HCT116 (cell line): ENCODE measurements at places on chromosomes 16 and 17. TPM values are rescaled to one million over a fixed set of nuclear protein-coding genes. Genes with fewer than 3 reads are reported as not detected.

DNA sequence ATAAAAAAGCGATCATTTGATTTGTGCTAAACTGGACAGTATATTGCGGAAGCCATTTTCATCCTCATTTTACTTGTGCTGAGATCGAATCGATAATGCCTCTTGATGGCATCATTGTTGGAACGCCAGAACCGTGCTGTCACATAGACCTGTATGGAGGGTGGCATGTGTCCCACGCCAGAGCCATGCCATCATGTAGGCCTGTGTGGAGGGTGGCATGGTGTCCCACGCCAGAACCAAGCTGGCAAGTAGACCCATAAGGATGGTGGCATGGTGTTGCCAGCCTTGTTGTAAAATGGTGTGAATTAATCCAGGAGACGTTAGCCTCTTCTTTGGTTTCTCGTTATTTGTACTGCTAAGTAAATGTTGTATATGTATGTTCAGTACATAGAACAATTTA is 222.7 kb upstream of the CHMP6 start:
- no peak for DNase-seq

The CNTNAP4 gene
- total RNA-seq: not detected

The ASGR2 gene
- total RNA-seq: 0.32 TPM

GRCh38 chr16:71303938-71304337 is 14.7 kb upstream of the CMTR2 start:
- peak; percentile 18 for DNase-seq

DNA sequence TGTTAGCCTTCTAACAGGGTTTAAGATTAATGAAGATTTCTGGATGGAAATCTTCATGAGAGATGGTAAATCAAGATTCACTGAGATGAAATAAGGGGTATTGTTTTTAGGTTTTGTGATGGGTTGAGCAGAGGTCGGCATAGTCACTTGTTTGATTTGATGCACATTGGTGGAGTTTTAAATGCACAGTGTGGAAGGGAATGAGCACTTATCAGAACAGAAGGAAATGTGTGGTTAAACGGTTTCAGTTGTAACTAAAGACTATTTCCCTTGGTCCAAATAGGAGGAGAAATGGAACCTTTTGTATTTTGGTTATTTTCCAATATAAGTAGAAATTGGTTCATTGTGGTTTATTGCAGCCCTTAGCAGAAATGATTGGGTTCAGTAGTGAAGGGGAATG is 34.1 kb downstream of the CBFB start:
- DNase-seq: no peak

The GPRC5C gene
- 54.4 TPM for total RNA-seq

The FLYWCH1 gene
- total RNA-seq: 66.6 TPM

DNA sequence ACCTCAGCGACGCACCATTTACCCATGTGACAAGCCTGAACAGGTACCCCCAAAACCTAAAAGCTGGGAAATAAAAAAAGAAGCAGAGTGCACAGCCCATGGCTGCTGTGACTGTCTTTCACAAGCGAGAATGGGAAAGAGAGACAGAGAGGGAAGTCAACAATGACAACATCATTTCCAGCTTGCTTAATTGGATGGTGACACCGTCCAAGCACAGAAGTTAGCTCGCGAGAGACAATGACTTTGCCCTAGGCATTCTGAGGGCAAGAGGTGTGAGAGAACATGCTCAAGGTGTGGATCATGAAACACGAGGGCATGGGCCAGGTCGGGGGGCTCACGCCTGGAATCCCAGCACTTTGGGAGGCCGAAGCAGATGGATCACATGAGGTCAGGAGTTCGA is 19.3 kb upstream of the NSMCE1 start:
- DNase-seq: no peak

DNA sequence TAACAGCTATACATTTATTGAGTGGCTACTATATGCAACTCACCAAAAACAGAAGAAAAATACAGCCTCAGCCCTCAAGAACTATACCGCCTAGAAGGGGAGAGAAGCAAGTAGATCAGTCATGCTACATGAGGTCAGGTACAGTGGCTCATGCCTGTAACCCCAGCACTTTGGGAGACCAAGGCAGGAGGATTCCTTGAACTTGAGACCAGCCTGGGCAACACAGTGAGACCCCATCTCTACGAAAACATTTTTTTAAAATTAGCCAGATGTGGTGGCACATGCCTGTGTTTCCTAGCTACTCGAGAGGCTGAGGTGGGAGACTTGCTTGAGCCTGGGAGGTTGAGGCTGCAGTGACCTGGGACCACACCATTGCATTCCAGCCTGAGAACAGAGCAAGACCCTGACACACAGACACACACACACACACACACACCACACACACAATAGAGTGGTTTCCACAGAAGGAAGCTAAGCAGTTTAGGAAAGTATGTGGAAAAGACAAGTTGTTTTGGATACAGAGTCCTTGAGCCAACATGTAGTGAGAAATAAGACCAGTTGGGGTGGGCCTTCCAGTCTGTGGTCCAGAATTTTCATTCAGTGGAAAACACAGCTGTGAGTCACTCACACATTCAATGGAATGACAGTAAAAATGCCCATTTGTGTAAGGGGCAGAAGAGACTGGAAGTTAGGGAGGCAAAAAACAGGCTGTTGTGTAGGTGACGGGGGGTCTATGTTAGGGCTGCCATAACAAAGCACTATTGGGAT is 10.7 kb upstream of the SNTB2 start:
- no peak for DNase-seq

DNA sequence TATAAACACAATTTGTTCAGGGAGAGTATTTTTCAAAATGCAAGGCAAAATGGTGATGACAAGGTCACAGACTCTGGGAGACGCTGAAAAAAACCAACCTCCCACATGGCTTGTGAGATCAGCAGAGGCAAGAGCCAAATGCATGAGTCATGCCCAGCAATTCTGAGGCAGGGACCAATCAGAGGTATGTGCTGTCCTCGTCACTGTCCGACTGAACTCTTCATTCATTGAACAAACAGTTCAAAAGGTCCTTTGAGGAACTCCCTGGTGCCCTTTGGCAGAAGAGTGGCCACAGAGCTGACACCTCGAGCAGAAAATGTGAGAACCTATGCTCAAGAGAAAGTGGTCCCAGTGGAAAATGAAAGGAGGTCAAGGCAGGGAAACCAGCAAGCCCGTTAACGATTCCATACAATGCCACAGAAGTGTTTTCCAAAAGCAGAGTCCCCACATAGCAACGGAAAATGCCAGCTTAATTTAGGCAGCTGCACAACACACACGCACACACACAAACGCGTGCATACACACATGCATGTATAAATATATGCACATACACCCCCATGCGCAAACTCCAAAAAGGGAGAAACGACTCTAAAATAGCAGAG is 50.9 kb downstream of the CDH11 start:
- DNase-seq: no peak

The NRN1L gene
- total RNA-seq: 1.4 TPM

The C1QTNF1 gene
- 4.0 TPM for total RNA-seq

The CES1 gene
- total RNA-seq: 1.8 TPM

The CDR2L gene
- 26.5 TPM for total RNA-seq

- DNase-seq: no peak
Measured at GRCh38 chr17:50708050-50709000, 611 bp upstream of the ANKRD40 start.

DNA sequence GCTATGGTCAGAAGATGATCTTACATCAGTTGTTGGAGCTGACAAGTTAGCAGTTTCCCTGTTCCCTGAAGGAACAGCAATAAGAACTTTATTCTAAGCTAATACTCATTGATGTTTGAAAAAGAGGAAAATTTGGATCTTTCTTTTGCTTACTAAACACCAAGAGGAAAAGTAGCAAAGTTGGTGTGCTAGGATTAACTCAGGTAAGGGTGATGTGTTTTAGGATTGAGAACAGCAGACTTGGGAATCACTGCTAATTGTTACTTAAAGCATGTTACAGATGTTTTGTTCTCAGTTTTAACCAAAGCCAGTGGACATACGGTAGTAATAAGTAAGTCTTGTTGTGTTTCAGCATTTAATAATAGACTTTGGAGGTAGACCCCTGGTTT is 3.7 kb downstream of the SETD6 start:
- no peak for DNase-seq

The ABCA9 gene
- not detected for total RNA-seq

The ADAP2 gene
- total RNA-seq: 17.2 TPM

The OTOP2 gene
- total RNA-seq: not detected

DNA sequence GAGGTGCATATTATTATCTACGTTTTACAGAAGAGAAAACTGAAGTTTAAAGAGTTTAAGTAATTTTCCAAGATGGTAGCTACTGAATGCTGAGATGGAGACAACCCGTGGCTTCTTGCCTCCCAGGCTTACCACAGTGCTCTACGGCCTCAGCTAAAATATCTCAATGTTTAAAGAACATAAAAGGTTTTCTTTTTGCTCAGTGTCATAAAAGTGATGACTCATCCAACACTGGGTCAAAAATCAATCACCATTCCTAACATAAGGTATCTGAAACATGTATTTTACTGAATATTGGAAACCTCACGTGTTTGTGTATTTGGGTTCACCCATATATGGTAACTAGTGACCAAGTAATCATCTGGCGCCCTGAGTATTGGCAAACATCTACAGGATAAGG is 18.4 kb downstream of the ABCA9 start:
- DNase-seq: no peak

The GNGT2 gene
- total RNA-seq: not detected

The FNDC8 gene
- total RNA-seq: not detected

The HOXB5 gene
- 19.8 TPM for total RNA-seq

- DNase-seq: no peak
Measured at GRCh38 chr16:13130586-13130985, 229.2 kb downstream of the SHISA9 start.

DNA sequence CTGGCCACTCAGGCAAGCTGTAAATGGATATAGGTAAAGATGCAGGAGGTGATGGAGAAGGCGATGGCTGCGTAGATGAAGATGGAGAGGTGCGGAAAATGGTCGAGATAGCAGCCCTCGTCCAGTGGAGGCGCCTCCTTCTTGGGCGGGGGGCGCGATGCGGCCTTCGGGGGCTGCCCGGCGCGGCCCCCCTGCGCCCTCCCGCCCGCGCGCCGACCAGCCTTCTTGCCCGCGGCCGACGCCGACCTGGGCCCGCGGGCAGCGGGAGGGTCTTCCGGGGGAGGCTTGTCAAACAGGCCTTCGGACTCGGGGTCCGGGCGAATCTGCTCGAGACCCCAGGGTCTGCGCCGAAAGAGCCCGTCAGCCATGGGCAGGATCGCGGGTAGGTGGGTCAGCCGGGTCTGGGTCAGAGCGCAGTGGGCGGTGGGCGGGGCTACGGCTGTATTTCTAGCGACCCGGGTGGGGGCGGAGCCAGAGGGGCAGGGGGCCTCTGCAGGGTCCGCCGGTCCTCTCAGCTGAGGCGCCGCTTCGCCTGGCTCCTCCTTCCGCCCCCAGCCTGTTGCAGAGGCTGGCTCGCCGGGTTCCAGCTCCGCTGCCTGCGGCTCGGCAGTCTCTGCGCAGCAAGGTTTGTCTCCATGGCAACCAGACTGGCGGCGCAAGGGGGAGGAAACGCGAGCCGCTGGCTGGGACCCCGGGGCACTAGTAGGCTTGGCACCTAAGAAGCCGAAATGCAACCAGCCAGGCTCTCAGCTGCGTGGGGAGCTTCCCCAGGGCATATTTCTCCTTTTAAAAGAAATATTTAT is 14.4 kb downstream of the MIS12 start:
- no peak for DNase-seq

DNA sequence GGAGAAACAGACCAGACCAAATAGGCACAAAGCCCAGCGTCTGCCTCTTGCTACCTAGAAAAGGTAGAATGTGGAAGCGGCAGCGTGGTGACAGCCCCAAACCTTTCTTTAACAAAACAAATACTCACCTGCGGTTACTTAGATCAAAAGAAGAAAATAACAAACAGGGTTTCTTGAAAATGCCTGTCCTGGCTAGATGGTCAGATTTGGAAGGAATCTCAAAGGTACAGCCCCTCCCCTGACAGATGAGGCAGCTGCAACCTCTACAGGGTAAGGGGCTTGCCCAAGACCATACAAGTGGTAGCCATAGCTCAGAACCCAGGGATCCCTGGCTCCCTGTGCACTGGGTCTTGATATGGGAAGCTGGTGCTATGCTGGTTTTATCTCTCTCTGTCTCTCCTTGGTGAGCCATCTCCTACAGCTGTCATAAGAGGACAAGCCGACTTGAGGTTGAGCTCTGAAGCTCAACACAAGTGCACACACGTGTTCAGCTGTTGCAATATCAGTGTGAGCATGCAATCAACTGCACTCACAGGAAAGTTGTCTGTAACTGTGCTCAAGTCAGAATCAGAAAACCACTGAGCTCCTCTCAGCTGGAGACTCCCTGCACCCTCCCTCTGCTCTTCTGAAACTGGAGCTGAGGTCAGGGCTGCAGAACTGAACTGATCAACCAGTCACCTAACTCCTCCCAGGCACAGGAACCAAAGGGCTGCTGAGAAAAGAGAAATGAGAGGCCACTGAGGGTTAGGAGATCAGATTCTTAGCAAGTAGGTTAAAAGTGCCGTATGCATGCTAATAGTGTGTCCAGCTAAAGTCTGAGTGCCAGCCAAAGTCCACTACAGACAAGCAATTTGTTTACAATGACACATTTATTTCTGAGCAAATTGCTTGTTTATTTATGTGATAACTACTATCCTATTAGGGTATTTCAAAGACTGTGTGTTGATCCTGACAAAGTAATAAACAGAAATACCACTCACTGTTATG is 6.1 kb upstream of the RNF157 start:
- DNase-seq: no peak

- peak; percentile 68 for DNase-seq
Measured at GRCh38 chr17:50550661-50551432, 3.9 kb downstream of the SPATA20 start.

DNA sequence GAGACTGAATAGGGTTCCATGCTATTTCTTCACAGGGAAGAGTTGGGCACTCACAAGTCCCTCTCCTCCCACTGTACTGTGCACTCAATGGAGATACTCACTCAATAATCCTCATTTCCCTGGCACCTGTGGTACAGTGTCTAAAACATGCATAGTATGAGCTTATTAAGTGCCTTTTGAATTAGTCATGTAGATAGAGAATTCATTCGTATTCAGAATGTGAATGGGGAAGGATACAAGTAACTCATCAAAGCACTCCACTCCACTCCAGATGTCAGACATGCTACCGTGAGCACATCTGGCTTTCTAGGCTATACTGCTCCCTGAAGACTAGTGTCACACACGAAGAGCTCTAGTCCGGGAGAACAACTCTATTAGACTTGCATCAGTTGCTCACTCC is 6.3 kb downstream of the C17orf75 start:
- DNase-seq: no peak

The REXO5 gene
- 10.5 TPM for total RNA-seq

DNA sequence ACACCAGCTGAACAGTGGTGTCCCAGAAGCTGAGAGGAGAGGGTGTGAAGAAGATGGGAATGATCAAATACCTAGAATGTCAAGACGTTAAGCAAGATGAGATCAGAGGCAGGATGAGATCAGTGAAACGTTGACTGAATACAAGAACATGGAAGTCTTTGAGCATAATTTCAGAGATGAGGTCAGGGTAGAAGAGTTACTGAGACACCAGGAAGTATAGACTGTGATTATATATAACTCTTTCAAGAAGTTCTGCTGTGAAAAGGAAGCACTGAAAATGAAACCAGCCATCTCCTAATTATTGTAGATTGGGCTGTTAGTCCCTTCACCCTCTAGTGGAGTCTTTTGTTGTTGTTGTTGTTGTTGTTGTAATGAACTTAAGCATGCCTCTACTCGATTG is 9.1 kb downstream of the SHCBP1 start:
- DNase-seq: no peak
